Left renal pelvis (tissue), 4 donors: ENCODE measurements at places on chromosomes 3 and 15.

GRCh38 chr3:138373736-138374094 lies 25.3 kb downstream of the MRAS start:
- no peak for DNase-seq

DNA sequence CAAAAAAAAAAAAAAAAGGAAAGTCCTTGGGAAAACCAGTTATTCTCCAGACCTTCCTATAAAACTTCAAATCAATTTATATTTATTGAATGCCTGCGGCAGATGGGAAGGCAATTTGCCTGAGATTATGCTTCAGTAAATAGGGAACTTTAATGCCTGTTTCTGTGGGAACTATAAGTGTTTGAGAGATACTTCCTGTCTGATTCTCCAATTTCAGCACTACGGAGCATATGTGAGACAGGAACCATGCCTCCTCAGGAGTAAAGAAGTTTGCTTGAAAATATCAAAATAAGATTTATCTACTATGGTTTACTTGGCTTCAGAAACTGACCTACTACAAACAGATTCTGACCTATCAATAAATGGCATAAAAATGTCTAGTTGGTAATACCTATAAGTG lies 135.5 kb downstream of the CBLB start:
- no peak for DNase-seq

DNA sequence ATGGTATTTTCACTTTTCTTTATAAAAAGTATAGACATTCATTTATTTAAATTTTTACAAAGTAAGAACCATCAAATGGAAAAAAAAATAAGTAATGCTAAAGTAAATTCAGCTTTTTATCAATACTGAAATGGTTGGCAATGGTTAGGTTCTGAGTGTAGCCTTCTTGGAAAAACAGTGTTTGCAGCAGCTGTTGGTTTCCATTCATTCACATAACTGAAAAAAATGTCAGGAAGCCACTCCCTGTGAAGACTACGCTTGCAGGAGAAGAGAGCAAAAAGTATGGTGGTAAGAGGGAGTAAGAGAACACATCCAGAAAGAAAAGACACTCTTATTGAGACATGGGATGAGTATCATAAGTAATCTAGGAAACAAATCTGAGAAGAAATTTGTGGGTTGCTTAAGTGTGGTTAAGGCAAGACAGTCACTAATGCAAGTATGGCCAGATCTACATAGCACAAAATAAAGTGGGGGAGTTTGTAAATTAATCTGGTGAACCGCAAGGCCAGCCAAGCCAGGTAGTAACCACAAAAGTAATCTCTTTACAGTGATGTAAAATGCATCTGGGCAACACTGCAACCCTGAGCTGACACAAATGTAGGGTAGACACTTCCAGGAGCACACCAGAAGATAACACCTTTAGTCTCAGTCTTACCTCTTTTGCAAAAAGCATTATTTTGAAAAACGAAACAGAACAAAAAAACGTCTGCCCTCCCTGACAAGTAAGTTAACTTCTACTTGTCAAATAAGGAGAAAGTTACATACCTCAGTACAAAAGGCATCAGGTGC lies 133.7 kb downstream of the IGSF11 start:
- DNase-seq: no peak

DNA sequence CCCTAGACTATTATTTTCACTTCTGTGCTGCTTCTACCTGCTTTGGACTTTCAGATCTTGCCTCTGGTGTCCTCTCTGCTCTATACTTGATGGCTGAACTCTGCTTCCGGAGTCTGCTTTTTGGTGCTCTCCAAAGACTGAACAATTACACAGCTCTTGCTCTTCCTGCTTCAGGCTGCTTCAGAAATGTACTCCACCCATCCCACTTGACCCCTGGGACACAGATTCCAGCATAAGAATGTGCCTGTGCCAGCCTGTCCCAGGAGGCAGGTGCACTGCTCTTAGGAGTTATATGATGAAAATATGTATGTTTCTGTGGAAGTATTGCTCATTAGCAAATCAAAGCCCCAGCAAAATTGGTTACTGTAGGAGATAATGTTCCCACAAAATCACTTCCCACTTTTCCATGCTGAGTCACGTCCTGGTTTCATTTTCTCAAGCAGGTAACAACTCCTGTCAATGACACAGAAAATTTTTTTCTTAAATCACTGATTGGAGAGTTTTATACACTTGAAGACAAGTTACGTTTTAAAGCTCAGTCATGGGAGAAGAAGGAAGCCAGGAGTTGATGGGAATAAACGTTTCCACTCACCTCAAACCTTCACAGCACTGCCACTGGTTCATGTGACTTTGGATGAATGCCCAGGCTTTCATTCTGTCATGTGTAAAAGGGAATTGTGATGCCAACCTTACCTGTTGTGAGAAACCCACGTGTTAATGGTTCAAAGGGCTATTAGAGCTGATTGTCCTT lies 239.4 kb upstream of the ZPLD1 start:
- no peak for DNase-seq

GRCh38 chr3:120801484-120801883 lies 58.9 kb downstream of the GTF2E1 start:
- DNase-seq: no peak

DNA sequence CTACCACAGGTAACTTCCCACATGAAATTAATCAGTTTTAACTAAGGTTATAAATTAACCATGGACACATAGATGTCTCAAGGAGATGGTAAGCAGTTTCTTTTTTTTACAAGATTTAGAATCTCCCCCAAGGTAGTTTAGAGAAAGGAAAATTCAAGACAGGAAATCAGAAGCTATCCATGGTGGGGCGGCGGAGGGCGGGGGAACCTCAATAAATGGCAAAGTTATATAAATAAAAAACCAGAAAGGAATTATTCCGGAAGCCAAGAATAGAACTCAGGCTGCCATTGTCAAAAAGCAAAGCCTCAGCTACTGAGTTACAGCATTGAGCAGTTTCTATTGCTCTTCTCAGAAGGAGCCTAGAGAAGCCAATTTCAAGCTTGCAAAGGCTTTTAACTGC lies 172.1 kb upstream of the SMAD3 start:
- DNase-seq: no peak

GRCh38 chr3:27560484-27561056 lies 76.4 kb upstream of the SLC4A7 start:
- no peak for DNase-seq

- no peak for DNase-seq
These were observed 10.8 kb downstream of the IP6K1 start for GRCh38 chr3:49775538-49775937.

GRCh38 chr3:119733812-119734211 lies 31.0 kb downstream of the CFAP91 start:
- no peak for DNase-seq

GRCh38 chr3:53570081-53570480 lies 75.7 kb downstream of the CACNA1D start:
- DNase-seq: no peak

- no peak for DNase-seq
These were observed 24.0 kb upstream of the HGD start for GRCh38 chr3:120705884-120706582.

DNA sequence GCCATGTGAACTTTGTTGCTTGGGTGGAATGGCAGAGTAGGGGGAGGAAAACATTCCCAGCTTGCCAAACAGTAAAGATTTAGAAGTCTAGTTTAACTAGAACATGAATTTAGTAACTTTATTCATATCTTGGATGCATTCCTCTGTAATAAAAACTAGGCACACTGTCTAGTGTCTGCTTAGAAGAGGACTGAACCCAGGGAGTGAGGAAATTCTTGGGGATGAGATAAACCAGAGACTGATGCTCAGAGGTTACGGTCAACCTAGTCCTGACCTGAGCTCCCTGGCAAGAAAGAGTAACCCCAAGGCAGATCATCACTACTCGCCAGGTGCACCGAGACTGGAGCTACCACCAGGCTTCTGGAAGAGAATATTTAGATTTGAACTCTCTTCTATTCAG lies 58.2 kb downstream of the SNRK start:
- no peak for DNase-seq

GRCh38 chr15:39976291-39977274 lies 42.7 kb downstream of the EIF2AK4 start:
- peak; percentile 64 for DNase-seq

DNA sequence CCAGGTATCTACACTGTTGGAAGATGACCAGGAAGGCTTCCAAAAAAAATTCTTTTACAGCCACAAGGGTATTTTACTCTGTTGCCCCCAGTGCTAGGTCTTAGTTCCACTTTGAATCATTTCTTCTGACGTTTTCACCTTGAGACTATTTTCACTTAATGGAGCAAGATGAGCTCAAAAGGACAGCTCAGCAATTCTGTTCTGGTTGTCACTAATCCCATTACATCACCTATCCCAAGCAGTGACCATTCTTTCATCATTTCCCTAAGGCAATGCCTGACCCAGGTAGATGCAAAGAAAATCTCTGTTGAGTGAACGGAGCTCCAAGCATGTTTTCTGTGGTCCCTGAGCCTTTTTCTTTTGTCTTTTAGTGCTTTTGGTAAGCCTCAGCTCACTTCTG lies 210.0 kb downstream of the KCNAB1 start:
- DNase-seq: no peak

- DNase-seq: no peak
These were observed 40.0 kb downstream of the TRH start for GRCh38 chr3:130014526-130014925.

DNA sequence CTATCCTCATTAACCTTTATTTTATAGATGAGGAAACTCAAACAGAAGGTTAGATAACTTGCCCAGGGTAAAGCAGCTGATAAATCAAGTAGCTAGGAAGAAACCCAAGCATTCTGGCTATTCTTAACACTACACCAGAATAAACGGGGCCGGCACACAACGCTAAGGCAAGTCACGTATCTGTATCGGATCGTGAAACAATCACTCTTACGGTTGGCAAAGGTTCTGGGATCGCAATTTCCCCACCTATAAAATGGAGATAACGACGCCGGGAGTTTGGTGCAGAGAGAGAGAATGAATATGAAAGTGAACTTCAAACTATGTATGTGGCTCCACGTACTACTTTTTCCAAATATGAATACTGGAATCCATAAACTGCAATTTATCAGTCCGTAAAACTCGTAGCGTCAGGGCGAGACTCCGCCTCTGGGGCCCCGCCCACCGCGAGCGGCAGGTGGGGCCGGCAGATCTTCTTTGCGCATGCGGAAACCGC lies 252 bp upstream of the ARMC8 start:
- no peak for DNase-seq

GRCh38 chr3:77329116-77329515 lies 289.2 kb downstream of the ROBO2 start:
- DNase-seq: no peak

DNA sequence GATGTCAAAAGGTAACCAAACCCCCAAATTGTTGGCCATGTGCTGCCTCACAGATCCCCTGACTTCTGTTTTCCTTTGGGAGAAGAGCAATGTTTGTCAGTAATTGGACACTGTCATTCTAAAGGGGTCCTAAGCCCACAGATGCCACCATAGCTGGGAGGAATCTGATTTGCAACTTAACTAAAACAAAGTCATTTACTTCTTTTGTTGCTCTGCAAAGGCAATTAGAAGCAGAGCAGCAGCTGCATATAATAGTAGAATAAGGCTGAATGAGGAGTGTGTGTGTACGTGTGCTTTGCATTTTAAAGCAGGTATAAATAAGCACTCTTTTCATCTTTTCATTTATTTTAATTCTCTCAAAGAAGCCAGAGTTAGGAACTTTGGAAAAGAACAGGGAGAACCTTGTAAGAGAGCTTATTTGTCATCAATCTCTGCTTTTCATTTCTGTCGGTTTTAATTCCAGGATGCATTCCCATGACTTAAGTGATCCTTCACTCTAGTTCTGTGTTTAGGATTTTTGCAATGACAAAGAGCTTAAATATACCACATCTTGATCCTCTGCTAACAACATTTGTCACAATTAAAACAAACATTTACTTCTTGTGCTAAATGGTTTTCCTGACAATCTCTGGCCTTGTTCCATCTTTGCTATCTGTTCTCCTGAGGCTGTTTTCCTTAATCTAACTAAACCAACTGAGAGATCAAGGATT lies 530.2 kb upstream of the CBLB start:
- no peak for DNase-seq

DNA sequence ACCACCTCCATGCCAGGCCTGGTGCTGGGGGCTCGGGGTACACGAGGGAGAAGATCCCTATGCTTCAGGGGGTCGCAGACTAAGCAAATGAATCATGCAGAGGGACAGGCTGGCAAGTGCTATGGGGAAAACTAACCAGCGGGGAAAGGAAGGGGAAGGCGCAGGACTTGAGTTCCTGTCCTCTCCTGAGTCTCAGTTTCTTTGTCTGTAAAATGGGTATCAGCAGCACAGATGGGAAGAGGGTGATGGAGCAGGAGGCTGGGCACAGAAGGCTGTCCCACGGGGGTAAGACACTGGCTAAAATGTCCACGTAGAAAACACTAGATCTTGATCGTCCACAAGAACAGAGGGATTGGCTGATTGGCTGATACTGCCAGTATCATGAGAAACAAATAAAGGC lies 39.8 kb downstream of the RGMA start:
- no peak for DNase-seq

- DNase-seq: no peak
These were observed 747 bp downstream of the PLD1 start for GRCh38 chr3:171809611-171809860.

GRCh38 chr15:53297828-53298227 lies 461.6 kb downstream of the WDR72 start:
- DNase-seq: no peak

DNA sequence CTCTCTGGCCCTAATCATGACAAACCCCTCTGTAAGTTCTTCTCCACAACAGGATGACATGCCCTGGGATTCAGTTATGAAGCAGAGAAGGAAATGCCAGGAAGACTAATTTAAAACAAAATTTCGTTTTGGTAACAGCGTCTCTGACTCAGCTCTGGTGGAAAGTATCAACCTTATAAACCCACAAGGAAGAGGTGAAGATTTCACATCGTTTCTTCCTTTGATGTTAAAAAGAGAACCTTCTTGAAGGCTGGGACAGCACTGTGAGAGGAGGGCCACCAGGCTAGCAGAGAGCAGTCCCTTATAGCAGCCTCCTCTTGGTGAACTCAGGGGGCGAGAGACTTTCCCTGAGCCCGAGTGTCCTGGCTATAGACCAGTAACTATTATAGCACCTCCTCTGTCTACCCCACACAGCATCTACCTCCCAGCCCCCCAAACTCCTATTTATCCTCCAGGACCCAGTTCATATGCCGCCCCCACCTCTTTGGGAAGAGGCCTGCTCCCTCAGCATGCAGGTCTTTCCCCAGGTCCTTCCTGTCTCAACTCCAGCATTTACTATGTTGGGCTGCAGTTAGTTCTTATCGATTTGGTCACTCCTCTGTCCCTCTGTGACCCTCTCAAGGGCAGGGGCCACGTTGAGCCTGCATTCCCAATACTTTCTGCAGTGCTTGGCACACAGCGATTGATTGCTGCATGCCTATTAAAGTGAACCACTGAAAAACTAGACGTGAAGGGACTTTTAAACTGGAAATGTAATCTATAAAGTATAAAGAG lies 321.5 kb upstream of the ICE2 start:
- no peak for DNase-seq

- no peak for DNase-seq
These were observed 3.6 kb downstream of the ONECUT1 start for GRCh38 chr15:52786436-52787122.
